CD4-positive, alpha-beta T cell treated with Interleukin-2 at 100 ng/mL for 4 hours (primary cell): ENCODE measurements at places on chromosomes 4 and X.

GRCh38 chrX:110665223-110666002 lies 130.2 kb downstream of the CHRDL1 start:
- no peak for DNase-seq

GRCh38 chr4:83490876-83491450 lies 6.1 kb upstream of the ABRAXAS1 start:
- peak; percentile 48 for DNase-seq

DNA sequence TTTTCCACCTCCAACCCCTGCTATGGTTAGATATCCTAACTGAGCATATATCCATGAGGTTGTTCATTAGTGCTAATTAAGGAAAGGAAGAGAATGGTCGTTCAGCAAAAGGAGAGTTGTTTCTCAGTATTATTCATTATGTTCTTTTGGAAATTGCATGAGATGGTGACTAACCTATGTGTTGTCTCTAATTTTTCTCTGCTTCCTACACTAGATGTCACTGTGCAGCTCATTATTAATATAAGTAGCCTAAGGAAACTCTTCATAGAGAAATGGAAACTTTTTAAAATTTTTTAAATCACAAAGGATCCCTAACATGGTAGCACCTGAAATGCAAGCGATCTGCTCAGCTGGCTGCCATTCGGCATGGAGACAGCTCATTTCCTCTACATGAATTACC lies 67.7 kb upstream of the FAM9A start:
- DNase-seq = no peak

DNA sequence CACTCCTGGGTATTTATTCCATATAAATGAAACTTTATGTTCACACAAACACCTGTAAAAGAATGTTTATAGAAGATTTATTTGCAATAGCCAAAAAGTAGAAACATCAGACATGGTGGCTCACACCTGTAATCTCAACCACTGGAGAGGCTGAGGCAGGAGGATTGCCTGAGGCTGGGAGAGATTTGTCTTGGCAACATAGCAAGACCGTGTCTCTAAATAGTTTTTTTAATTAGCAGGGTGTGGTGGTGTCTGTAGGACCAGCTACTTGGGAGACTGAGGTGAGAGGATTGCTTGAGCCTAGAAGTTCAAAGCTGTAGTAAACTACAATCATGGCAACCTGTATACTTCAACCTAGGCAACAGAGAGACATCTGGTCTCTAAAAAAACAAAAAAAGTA lies 27.7 kb upstream of the NFKB1 start:
- DNase-seq = no peak
